Omental fat pad (tissue), 4 donors: ENCODE measurements at places on chromosomes 2 and 18.

GRCh38 chr2:163757814-163758213, 22.0 kb upstream of the FIGN start:
- DNase-seq, result no peak

DNA sequence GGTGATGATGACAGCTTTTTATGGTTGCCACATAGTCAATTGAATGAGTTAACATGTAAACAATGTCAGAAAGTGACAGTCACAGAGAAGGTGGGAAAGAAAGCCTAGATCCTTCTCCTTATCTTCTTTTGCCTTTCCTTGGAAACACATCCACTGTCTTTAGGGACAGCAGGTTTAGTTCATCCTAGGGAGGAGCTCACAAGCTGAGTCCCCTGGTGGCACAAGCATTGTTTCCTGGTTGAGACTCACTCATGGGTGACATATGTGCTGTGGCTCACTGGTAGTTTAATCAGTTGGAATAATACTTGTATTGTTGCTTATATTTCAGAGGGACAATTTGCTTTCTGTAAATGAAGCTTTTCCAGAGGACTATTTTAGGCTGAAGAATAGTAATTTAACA, 598.5 kb downstream of the CNTNAP5 start:
- no peak for DNase-seq

DNA sequence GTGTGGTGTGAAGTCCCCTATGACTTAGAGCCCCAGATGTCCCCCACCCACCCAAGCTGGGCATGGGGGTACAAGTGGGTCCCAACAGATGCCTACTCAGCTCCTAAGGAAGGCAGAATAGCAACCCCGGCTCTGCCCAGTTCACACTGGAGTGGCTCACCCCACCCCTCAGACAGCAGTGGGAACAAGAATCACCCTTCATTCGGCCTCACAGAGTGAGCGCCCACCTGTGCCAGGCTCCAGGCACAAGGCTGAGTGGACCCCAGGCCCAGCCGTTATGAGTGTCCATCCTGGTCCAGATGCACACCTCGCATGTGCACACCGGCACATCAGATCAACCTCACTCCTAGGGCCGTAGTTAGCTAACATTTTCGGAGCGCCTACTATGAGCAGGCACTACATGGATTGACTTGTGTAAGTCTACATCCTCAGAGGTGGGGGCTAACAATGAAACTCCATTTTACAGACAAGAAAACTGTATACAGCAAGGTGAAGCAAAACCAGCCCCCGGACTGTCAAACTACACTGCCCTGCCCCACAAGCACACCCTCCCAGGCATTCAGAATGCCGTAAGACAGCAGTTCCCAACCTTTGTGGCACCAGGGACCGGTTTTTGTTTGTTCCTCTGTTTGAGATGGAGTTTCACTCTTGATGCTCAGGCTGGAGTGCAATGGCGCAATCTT, 2.8 kb upstream of the ASTL start:
- DNase-seq, result no peak

DNA sequence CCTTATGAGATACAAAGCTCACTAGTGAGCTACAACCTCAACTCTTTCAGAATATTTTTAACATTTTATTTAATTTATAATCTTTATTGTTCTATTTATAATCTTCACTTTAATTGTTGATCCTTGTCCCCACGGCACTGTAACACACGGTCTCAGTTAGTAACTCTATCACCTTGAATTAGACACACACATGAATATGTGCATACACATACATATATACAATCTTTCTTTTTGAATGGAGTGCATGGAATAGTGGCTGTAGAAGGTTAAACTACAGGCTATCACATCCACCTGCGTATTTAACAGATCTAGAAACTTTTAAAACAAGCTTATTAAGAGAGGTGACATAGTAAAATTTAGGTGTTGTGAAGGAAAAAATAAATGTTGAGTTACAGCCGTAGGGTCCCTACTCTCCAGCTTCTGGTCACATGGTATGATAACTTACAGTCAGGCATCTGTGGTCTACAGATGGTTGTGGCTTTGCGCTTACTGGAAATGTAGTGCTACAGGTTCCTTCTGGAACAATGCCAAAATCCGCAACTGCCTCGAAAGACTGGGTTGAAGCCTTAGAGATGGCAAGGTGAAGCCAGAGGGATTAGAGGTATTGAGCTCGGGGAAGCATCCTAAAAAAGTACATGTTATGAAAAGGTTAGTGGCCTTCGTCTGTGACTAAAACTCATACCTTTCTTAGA, 1324.1 kb upstream of the SLC39A10 start:
- DNase-seq, result no peak

- DNase-seq, result no peak
These were observed 42.1 kb downstream of the ODC1 start for GRCh38 chr2:10406016-10406415.

DNA sequence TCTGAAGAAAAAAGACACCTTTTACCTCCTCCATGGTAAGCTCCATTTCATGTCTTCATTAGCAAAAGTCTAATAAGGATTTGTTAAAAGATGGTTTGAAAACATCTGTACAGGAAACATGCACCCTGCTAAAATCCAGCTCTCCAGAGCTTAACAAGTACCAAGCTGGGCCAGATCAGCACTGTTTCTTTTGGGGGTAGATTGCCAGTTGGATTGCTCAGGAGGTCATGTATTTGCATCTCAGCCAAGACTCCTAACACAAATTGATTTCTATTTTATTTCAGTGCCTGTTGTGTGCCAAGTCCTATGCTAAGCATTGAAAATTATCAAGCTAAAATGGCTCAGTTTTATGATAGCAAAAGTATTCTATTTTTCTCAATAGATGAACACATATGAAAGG, 3.4 kb upstream of the TMEM182 start:
- DNase-seq, result no peak
